ENCODE measurements at places on chromosomes 6 and 20. TPM values are rescaled to one million over a fixed set of nuclear protein-coding genes. Genes with fewer than 3 reads are reported as not detected.

DNA sequence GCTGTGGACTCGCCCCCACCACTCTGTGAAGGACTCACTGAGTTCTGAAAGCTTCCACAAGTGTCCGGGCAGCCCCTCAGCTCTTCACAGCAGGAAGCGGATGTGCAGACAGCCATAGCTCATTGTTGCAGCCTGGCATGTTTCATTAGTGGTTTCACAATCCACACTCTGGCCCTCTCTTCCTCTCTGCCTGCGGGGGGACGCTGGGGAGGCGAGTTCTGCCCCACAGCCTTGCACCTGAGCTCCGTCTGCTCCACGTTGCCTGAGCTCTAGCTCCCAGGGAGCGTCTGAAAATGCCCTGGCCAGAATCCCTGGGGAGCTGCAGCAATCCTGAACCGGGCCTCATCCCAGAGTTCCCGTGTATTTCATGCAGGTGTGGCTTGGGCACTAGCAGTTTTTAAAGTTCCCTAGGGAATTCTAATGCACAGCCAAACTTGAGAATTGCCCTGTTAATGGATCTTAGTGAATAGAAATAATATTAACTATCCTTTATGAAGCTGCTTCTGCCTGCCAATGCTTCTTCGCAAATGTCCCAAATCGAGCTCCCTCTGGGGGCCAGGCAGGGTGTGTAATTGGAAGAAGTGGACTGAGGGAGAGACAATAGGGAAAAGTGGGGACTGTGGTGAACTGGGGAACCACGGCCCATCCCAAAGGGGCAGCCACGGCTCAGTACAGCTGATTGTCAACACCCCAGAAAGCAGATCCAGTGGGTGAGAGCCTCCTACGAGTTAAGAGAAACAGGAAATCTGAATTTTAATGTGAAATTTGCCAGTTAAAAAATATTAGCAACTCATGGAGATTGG, 51.5 kb downstream of the CTCFL start:
- peak; percentile 29 for DNase-seq

DNA sequence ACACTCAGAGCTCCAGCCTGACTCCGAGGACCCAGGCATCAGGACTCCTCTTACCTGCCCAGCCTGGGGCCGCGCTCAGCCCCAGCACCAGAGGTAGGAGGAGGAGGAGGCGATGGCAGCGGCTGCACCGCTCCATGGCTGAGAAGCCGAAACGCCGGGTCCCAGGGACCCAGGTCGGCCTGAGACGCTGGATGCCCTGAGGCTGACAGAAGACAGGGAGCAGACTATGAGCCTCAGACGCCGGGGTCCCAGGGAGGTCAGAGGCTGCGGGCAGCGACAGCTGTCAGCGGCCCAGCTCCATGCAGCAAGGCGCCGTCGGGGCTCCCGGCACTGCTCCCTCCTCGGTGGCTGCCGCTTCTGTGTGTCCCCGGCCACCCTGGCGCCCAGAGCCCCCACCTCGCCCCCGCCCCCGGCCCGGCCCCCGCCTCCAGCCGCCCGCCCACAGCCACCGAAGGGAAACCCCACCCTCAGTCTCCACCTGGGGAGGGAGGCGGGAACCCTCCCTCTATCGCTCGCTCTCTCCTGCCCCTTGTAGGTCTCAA, at the start of gene COL11A2:
Gene COL11A2 (minus strand): TSS at position 363 of the 542 bp plus-strand sequence. CDS start 227 bp downstream, at position 136.
- DNase-seq = no peak

DNA sequence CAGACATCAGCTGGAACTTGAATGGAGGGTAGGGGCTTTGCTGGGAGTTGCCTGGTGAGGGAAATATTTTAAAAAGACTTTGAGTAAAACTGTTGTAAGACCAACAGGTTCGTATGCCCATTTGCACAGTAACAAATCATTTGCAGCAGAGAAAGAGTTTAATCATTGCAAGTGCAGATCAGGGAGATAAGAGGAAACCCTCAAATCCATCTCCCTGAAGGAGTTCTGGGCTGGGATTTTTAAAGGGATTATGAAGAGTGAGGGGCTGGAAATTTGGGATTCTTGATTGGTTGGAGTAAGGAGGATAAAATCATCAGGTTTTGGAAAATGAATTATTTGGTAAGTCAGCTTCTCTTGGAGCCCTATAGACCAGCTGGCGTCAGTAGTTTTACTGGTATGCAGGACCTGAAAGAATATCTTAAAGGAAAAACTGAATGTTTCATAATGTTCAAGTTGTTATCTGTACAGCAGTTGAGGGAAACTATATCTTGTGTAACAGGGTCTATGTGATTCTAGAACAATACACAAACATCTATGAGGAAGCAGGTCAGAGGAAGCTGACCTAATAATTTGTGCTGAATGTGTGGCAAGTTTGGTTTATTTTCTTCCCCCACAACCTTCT, 295.5 kb downstream of the PLCB1 start:
- no peak for DNase-seq

DNA sequence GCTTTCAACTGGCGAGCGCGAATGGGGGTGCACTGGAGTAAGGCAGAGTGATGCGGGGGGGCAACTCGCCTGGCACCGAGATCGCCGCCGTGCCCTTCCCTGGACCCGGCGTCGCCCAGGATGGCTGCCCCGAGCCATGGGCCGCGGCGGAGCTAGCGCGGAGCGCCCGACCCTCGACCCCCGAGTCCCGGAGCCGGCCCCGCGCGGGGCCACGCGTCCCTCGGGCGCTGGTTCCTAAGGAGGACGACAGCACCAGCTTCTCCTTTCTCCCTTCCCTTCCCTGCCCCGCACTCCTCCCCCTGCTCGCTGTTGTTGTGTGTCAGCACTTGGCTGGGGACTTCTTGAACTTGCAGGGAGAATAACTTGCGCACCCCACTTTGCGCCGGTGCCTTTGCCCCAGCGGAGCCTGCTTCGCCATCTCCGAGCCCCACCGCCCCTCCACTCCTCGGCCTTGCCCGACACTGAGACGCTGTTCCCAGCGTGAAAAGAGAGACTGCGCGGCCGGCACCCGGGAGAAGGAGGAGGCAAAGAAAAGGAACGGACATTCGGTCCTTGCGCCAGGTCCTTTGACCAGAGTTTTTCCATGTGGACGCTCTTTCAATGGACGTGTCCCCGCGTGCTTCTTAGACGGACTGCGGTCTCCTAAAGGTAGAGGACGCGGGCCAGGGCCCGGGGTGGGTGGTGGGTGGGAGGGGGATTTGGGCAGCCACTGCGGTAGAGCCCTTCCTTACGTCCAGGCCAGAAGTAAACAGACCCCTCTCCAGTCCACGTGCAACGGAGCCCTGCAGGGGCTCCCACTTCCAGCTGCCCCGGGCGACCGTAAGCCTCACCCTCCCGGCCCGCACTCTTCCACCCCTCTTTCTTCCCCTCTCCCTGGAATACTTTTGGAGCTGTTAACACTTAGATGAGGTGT, 998 bp downstream of the BMP2 start:
- peak; percentile 45 for DNase-seq

- no peak for DNase-seq
Measured at GRCh38 chr20:43969028-43969447, 54.4 kb downstream of the TOX2 start.

GRCh38 chr6:32954986-32955802, 2.3 kb upstream of the HLA-DMA start:
- DNase-seq = no peak

- DNase-seq = no peak
Measured at GRCh38 chr20:37413379-37413778, 67.4 kb downstream of the SRC start.

DNA sequence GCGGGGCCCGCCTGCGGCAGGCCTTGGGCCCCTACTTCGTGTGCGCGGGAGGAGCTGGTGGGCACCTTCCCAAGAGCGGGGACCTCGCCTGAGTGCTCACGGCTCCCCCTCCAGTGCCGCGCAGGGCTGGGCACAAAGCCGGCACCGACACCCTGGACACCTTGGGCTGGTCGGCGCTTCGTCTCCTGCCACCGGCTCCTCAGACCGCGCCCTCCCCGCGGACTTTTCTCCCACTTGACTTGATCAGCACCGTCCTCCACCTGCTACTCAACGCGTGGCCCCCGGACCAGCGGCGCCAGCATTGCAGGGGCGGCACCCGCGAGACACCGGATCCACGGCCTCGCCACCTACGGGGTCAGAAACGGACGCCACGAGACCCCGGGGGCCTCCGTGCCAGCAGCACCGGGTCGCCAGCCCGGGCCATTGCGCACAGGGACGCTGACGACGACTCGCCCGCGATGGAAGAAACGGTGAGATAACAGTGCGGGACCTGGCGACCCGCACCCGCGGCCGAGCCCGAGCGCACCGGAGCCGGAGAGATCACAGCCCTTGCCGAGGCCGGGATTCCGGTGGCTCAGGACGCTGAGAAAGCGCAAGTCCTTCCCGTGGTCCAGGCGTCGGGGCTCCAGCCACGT, 154.2 kb downstream of the DLL1 start:
- no peak for DNase-seq

DNA sequence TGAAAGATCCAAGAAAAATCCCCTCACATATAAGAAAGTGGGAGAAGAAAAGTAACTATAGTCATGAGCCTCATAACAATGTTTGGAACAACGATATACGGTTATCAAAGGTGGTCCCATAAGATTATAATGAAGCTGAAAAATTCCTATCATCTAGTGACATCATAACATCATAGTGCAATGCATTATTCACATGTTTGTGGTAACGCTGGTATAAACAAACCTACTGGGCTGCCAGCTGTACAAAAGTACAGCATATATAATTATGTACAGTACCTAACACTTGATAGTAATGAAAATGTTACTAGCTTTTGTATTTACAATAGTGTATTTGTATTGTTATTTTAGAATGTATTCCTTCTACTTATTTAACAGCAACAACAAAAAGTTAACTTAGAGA, 240.7 kb downstream of the RNGTT start:
- DNase-seq = no peak

DNA sequence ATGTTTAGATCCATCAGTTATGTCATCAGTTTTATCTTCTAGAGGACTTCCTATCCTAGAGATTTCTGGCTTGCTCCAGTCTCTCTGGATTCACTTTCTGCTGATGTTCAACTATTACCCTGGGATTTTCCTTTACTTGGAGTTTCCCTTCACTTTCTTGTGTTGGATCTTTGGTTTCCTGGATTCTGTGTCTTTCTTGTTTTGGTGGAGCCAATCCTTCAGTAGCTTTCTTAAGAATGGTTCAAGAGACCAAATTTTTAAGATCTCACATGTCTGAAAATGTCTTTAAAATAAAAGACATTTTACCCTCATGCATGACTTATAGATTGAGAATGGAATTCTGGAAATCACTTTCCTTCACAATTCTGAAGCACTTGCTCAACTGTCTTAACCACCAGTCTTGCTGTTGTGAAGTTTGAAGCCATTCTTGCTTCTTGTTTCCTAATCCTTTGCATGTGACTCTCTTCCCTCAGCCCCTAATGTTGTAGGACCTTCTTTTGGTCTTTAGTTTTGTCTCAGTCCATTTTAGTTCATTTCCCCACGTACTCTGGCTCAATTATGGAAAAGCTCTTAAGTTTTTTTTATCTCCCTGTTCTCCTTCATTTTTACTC, 87.9 kb downstream of the ARID1B start:
- DNase-seq = no peak

GRCh38 chr20:3203315-3204123, 963 bp downstream of the DDRGK1 start:
- peak; percentile 34 for DNase-seq

GRCh38 chr20:45229264-45230056, 8.3 kb downstream of the SEMG2 start:
- peak; percentile 18 for DNase-seq

GRCh38 chr6:36851149-36851614, 11.9 kb upstream of the CPNE5 start:
- peak; percentile 58 for DNase-seq

- peak; percentile 79 for DNase-seq
Measured at GRCh38 chr6:40755749-40756452, 168.7 kb upstream of the LRFN2 start.

DNA sequence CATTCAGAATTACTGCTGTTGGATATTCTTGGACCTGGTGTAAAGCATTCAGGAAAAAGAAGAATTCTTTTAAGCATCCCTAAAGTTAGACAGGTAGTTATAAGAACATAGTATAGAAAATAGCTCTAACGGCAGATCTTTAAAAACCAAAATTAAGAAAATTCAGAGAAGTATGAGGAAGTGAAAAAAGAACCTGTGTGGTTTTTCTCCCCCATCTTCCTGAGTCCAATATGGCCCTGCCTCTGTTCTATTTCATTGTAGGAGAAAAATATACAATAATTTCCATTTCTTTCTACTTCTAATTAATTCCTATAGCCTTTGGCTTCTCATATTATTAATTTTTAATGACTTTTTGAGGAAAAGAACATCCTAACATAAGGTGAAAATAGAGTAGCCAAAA, 47.1 kb downstream of the FHL5 start:
- DNase-seq = no peak

DNA sequence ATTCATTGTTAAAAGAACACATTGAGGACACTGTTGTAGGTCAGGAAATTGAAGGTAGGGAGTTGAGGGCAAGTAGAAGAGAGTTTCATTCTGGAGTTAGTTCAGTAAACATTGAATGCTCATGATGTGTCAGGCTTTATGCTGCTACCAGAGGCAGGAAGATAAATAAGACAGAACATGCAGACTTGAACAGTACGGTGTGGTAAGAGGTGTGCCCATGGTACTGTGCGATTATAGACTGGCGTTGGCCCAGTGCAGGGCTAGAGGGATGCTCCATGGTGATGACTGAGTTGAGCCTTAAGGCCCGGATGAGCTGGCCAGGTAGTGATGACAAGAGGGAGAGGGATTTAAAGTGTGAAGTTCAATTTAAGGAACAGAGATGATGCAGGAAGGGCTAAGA, 50.8 kb downstream of the CARMIL1 start:
- DNase-seq = no peak

DNA sequence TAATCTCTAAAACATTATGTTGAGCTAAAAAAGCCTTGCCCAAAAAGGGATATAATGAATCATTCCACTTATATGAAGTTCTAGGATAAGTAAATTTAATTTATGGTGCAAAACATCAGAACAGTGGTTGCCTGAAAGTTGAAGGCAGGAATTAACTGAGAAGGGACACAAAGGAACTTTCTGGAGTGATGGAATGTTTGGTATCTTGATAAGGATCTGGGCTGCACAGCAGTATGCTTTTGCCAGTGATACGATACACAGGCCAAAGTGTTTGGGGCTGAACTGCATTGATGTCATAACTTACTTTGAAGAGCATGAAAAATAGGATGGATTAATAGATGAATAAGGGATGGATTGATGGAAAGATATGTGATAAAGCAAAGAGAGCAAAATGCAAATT, 146.1 kb upstream of the LRFN2 start:
- no peak for DNase-seq

DNA sequence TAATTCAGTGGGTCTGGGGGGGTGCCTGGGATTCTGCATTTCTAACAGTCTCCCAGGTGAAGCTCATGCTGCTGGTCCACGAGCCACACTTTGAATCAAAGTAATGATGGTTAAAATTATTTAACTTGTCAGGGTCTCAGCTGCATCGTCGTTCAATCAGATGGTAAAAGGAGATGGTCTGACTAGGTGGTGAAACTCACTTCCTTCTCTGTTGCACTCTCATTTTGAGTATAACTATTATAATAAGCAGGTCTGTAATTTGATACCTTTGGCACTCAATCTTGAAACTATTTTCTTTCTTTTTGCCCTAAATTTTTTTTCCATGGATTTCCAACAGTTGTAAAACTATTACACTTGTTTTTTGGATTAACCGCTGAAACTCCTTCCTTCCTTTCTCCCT, 292.5 kb downstream of the FARS2 start:
- no peak for DNase-seq

- no peak for DNase-seq
Measured at GRCh38 chr6:162706232-162706631, 21.3 kb downstream of the PRKN start.

The ERVFRD-1 gene
- total RNA-seq = not detected

The RTEL1 gene
- total RNA-seq = 11.4 TPM

The F13A1 gene
- 0.06 TPM for total RNA-seq

The FAXC gene
- total RNA-seq = 12.2 TPM

The RFX6 gene
- not detected for total RNA-seq

The PXDC1 gene
- 103 TPM for total RNA-seq

The POM121L2 gene
- not detected for total RNA-seq

The CST2 gene
- not detected for total RNA-seq

The KIAA1586 gene
- total RNA-seq = 19.7 TPM

The CNR1 gene
- total RNA-seq = 1.0 TPM
